ENCODE measurements at places on chromosomes 5 and 9.
A peak's percentile ranks its signal among the peaks of the same experiment; 100 is the strongest.

DNA sequence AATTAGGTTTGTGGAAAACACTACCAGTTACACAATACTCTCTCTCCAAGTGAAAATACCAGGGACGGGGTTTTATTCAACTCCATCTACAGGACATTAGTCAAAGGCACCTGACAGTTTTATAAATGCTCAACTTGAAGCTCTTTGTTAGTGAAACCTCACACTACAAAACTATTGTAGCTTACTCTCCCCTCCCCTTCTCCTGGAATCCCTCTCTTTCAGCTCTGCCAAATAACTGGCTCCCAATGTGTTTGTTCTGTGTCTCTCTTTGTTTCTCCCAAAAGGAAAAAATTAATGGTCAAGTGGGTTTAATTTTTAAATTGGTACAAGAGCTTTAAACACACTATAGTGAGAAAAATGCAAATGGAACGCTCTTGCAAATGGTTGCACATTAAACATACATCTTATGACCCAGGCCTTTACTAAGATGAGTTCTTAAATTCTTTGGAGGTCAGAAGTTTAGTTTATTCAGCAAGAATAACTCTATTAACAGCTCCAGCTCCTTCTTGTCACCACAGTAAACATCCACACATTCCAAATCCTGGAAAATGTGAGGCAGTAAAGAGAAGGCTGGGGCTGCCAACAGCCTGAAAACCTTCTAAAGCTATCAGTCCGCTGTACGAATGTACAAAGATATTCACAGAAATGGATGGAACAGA is 48.4 kb downstream of the ZNF608 start:
- DNase-seq, result no peak

GRCh38 chr5:106269252-106269843 is 1401.4 kb downstream of the EFNA5 start:
- no peak for DNase-seq

GRCh38 chr5:135810188-135810943 is 24.1 kb upstream of the SLC25A48 start:
- no peak for DNase-seq

GRCh38 chr9:119004618-119004990 is 364.6 kb downstream of the BRINP1 start:
- no peak for DNase-seq

DNA sequence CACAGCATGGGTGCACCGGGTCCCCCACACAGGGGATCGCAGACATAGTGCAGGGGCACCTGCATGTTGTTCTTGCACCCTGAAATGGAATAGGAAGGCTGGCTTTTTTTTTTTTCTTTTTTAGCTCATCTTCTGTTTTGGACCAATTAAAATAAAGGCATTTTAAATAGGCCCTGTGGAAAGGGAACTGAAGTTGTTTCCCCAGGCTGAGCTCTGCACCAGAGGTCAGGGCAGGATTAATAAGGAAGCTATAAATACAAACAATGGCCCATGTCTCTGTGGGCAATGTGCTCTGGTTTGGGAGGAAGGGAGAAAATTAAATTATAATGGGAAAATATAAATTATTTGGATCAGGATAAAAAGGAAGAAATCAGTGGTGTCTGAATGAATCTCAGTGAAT is 21.2 kb upstream of the KCNMB1 start:
- DNase-seq, result no peak

DNA sequence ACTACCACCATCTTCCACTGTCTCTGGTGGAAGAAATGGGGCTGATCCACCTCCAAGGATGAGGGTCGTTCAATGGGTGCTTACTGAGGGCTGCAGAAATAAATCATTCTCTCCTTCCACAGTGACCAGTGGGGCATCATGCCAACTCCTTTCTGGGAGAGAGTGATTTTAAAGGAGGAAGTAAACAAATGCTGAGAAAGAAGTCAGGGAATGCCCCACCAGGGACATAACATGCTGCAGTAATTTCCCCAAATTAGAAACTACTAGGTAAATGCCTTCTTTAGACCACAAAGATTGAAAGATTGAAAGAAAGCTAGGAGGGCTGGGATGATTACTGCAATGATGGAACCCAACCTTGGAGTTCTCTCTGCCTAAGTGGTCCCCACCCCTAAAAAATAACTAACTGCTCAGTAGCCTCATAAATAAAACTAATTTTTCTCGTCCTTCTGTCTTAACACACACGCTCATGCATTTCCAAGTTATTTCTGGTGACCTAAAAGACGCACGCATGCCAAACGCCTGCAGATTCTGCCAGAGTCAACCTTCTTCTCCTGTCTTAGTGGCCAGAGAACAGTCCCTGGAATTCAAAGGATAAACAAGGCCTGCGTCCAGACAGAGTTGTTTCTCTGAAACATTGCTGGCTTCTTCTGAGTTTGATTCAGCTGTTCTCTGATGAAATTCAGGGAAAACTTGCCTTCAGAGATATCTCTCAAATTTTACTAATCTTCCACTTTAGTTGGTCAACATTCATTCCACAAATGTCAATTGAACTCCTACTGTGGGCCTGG is 250.0 kb downstream of the NR3C1 start:
- DNase-seq, result no peak

DNA sequence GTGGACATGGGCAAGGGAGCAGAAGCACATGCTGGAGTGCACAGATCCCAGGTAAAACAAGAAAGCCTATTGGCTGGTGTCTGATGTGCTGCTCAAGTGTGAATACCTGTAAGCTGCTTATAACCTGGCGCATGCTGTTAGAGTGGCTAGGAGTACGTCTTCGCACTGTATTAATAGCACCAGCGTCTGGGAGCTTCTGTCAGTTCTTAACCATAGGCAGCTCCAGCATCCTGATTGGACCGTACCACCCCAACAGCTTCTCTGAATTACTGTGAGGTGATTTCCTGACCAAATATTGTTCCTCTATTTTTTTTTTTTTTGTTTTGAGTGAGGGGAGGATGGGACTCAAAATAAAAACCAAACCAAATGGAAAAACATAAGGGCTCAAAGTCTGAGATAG is 987.6 kb downstream of the PTPRD start:
- no peak for DNase-seq

DNA sequence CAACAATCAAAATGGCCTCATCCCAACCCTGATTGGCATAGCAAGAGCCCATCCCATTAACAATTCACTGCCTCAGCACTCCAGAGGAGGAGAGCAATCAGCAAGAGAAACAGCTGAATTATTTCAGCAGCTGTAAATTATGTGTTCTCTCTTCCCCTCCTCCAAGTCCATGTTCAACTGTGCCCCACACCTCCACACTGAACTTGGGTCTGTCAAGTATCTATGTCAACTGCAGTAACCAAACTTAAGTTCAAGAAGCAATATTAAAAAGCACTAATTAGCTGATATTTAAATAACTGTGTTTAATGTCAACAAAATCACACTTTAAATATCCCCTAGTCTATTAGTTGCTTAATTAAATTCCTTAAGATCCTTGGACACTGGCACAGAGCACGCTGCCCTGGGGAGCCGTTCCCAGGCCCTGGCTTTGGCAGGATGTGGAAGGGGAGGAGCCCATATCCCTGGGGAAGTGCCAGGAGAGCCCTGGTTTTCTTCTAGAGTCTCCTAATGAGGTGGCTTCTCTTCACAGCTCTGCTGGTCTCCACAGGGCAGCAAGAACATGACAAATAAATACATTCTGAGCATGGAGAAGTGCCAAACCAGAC is 50.6 kb downstream of the SIL1 start:
- no peak for DNase-seq

GRCh38 chr9:113521693-113522255 is 58.2 kb downstream of the RGS3 start:
- no peak for DNase-seq

GRCh38 chr5:133294380-133294779 is 242.6 kb downstream of the HSPA4 start:
- no peak for DNase-seq

DNA sequence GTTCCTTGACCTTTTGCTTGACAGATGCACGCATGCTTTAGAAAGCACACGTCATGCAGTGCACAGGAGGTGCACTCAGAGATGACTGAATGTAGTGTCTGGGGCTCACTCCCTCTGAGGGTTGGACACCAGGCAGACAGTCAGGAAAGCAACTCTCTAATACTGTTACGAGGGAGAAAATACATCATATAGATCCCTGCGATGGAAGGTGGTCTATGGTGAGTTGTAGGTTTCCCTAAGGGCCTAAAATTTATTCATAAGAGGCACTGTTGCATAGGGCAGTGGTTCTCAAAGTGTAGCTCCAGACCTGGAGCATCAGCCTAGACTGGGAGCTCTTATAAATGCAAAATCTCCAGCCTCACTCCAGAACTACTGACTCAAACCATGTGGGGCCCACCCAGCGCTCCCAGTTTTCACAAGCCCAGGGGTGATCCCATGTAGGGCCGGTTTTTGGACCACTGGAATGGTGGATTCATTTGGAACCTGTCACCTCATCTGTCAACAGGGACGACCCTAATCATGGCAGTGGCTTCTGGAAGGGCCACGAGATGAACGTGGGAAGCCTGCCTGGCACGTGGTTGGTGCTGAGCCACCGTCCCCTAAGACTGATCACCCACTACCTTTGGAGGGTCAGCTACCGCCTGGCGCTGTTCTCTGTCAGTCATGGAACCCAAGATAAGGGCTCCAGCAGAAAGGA is 16.8 kb upstream of the PHF19 start:
- DNase-seq, result no peak

GRCh38 chr5:139378101-139378825 is 4.8 kb downstream of the SLC23A1 start:
- no peak for DNase-seq

DNA sequence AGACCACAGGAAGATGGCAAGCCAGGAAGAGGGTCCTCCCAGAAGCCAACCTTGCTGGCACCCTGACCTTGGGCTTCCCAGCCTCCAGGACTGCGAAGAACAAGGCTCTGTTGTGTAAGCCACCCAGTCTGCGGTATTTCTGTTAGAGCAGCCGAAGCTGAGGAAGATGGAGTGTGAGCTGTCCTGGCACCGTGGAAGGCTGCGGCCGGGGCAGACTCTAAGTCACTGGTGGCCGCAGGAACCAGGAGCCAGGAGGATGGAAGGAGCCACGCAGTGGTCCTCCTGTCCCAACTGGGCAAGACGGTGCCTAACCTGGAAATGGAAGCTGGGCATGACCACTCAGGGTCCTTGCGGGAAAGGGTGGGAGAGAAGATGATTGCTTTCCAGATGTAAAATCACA is 89.1 kb downstream of the ZNF354C start:
- no peak for DNase-seq

DNA sequence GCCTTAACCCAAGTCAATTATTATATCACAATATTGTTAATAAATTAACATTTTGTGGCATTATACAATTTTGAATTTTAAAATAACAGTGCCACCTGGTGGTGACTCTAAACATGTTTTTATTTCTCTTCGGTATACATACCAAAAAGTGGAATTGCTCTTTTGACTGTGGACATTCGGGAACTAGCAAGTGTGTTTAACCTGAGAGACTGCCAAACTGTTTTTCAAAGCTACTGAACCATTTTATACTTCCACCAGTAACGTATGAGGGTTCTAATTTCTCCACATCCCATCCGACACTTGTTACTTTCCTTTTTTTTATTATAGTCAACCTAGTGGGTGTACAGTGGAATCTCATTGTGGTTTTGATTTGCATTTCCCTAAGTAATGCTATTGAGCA is 18.3 kb upstream of the HSDL2 start:
- DNase-seq, result no peak

DNA sequence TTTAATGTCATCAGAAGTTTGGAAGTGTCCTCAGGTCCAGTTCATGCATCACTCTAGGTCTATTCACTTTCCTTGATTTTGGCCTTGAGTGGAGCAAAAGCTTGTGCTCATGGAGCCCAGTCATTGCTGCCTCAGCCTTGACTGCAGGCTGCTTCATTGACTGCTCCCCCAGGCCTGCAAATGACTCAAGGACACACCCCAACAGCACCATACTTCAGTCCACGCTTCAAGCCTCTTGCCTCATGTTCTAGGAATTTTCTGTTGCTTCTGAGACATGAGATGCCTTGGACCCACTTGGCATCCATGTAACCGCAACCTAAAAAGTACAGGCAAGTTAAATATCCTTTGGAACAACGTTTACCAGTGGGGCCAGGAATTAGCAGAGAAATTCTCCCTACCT is 193.7 kb downstream of the PIK3R1 start:
- no peak for DNase-seq

DNA sequence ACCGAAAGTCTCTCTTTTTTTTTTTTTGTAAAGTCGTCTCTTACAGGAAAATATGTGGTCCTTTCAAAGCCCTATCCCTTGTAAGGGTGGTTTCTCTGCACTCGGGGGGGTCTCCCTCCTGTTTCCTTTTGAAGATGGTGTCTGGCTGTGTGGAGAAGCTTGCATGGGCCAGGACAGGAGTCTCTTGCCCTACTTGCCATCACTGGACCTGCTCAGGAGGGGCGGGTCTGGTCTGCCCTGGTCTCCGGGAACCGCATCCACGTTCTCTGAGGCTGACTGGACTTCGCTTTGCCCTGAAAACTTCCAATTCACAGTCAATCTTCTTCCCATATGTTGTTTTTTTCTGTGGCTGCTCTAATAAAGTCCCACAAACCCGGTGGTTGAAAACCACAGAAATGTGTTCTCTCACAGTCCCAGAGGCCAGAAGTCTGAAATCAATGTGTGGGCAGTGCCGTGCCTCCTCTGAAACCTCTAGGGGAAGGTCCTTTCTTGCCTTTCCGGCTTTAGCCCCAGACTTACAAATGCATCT is 92.9 kb upstream of the IER5L start:
- DNase-seq, result peak; percentile 31

DNA sequence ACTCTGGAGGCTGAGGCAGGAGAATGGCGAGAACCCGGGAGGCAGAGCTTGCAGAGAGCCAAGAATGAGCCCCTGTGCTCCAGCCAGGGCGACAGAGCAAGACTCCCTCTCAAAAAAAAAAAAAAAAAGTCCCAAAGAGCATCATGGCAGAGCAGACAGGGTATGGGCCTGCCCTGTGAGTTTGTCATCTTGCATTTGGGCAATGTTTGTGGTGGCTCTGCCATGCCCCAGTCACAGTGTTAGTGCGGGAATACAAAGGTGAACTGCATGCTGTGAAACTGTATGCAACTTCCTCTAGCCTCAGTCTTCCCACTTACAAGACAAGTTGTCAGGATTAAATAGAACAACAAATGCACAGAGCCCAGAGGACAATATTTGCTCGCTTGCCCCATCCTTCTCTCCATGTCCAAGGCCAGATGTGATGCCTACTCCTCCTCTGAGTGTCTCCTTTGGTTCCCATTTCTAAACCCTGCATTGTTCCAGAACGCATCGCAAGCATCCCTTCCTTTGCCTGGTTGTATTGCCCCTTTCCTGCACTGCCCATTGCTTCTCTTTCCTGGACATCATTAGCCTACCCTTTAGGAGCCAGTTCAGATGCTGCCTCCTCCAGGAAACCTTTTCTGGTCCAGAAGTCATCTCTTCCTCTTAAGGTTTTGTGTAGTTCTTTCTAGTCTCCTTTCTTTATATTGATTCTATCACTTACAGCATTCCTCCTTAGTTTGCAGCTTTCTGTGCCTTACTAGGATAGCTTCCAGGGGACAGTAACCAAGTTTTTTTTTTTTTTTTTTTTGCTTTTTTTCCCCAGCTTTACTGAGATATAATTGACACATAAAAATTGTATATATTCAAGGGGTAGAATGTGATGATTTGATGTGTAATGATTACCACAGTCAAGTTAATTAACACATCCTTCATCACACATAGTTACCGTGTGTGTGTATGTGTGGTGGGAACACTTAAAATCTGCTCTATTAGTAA is 69.0 kb upstream of the TNFAIP8 start:
- no peak for DNase-seq

Data from bone marrow (tissue), 2 donors.